ENCODE measurements at places on chromosomes 4 and X.

DNA sequence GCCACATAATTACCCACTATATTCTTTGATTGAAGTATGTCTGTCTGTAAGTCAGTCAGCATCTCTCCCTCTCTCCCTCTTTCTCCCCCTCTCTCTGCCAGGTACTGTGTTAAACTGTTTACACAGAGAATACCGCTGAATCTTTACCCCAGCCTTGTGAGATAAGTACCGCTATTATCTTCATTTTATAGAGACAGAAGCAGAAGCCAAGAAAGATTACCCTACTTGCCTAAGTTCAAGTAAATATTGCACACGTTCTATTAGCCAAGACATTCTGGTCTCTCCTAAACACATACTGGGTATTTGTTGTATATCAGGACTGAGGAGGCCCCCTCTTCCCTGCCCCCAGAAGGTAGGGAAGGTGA lies 695 bp upstream of the GPR101 start:
- no peak for DNase-seq

DNA sequence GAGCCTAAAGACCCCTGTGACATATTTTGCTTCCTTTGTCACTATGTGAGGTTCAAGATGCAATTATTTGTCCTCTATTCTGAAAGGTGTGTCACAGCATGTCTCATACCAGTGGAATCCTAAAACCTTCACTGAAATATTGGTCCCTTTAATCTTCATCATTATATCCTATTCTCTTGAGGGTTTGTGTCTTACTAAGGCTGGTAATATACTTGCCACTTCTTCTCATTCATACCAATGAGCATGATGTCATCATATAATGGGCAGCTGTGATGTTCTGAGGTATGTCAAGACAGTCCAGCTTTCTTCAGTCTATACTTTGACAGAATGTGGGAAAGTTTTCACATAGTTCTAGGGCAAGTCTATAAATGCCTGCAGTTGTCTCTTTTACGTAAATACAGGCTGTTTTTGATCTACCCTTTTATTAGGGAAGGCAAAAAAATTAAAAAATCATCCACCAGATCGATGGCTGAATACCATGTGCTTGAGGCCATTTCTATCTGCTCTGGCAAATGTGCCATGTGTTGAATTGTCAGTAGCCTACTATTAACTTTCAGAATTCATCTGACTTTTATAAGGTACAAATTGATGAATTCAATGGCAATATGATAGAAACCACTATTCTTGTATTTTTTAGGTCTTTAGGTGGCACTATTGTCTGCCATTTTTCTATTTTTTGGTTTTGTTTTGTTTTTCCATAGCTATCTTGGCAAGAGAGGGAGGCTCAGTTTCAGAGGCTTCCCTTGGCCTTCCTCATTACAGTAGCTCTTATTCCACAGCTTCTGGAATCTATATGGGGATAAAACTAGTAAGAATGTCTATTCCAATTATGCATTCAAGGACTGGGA lies 209.0 kb downstream of the PPARGC1A start:
- DNase-seq = no peak

- DNase-seq = no peak
Observed at GRCh38 chr4:37241647-37242046, 2.9 kb upstream of the NWD2 start.

DNA sequence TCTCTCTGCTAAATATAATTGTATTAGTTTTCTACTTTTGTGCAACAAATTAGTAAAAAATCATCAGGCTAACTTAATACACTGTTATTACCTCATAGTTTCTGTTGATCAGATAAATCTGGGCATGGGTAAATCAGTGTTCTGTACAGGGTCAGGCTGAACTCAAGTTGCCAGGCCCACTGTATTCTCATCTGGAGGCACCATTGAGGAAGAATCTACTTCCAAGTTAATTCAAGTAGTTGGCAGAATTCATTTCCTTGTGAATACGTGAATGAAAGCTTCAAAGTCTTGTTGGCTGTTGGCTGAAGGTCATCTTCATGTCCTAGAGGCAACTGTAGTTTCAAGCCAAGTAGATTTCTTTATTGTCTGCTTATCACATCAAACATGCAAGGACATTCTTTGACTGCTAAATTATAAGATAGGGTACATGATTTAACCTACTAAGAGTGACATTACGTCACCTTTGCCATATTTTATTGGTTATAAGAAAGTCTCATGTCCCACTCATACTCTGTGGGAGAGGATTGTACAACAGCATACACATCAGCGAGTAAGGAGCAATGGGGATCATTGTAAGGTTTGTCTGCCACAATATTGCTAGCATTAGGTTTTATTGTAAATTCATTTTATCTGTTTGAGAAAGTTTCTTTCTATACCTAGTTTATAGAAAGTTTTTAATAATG lies 1219.0 kb downstream of the ARAP2 start:
- no peak for DNase-seq
